ENCODE measurements at places on chromosomes 1 and 21.

GRCh38 chr21:25550352-25551120 lies 56.7 kb downstream of the MRPL39 start:
- no peak for DNase-seq

- DNase-seq = no peak
These were observed 202.7 kb downstream of the BACH1 start for GRCh38 chr21:29501451-29501850.

- no peak for DNase-seq
These were observed 27.7 kb downstream of the TRIM11 start for GRCh38 chr1:228378873-228379460.

GRCh38 chr1:4512636-4513035 lies 141.8 kb upstream of the AJAP1 start:
- DNase-seq = no peak

GRCh38 chr1:176205332-176205914 lies 1.7 kb downstream of the COP1 start:
- DNase-seq = no peak

- no peak for DNase-seq
These were observed 56.0 kb downstream of the PRDM15 start for GRCh38 chr21:41823166-41823565.

DNA sequence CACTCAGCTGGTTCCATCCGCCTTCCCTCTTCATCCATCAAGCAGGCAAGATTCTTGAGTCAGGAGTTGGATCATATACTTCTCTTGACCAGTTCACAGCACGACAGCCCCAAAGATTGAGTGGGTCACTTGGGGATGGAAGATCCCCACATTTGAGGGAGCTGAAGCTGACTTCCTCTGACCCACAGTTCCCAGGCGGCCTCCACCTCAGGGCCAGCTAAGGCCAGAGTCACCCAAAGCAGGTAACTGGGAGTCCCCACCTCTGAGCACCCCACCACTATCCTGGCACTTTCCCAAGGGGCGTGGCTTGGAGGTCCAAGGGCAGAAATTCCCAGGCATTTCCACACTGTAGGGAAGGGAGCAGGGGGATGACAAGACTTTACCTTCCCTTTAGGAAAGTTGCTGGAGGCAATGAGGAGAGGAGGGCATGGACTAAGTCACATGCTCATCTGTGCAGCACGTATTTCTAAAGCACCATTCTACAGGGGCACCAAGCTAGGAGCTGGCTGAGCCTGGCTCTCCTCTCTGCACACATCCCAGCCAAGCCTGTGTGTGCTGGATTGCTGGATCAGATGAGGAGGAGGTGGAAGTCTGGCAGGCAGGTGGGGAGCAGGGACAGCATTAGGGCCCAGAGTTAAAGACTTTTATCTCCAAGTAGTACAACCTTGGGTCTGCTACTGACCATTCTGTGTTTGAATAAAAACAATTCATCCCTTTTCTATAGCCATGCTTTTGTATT lies 1.3 kb upstream of the RD3 start:
- DNase-seq = no peak

GRCh38 chr1:151574575-151575529 lies 34.7 kb downstream of the TUFT1 start:
- no peak for DNase-seq

- DNase-seq = no peak
These were observed 95.1 kb upstream of the F3 start for GRCh38 chr1:94636624-94637023.

DNA sequence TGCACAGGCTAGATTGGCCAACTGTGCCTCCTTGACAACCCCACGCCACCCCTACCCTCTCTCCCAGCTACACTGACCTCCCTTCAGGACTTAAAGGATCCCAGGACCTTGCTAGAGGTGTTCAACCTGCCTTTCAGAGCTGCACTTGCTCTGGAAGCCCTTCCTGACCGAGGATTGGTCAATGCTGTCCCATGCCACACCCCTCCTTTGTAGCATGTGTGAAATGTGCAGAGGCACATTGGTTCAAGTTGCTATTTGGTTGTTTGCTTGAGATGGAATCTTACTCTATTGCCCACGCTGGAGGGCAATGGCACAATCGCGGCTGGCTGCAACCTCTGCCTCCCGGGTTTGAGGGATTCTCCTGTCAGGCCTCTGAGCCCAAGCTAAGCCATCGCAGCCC lies 21.8 kb downstream of the ACTA1 start:
- DNase-seq = no peak

DNA sequence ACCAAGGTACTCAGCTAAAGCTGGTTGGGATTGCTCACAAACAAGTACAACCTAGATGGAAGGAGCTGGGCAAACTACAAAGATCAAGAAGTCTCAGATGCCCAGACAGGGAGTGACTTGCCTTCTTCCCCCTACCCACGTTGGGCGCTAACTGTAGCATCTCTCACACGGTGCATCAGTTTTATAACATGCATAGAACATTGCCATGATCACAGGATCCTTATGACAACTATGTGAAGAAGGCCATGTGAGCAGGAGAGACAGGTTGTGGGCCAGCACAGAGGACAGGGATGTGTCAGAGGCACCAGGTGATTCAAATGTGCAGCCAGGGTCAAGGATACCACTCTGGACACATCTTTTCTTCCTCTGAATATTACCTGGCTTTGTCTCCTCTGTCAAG lies 28.3 kb upstream of the CYP4B1 start:
- DNase-seq = no peak

GRCh38 chr1:243549108-243549507 lies 293.3 kb downstream of the SDCCAG8 start:
- DNase-seq = no peak

GRCh38 chr1:65477414-65478378 lies 57.2 kb downstream of the LEPR start:
- DNase-seq = no peak

DNA sequence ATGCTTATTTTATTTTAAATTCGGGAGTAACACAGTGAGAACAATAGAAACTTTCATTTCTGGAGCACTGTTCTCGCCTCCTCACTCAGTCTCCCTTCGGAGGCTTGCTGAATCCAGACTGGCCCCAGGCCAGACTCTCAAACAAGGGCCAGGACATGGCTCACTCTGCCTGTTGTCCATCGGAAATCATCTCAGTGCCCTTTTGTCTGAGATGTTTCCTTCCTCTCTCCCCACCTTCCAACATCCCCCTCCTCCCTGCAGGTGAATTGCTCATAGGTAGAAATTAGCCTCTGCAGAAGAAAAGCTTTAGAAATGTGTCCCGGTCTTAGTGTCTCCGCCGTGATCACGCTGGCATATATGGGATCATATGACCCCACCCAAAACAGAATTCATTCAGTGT lies 55.2 kb downstream of the ERG start:
- DNase-seq = no peak

GRCh38 chr1:78913950-78914349 lies 92.6 kb downstream of the ADGRL4 start:
- no peak for DNase-seq

DNA sequence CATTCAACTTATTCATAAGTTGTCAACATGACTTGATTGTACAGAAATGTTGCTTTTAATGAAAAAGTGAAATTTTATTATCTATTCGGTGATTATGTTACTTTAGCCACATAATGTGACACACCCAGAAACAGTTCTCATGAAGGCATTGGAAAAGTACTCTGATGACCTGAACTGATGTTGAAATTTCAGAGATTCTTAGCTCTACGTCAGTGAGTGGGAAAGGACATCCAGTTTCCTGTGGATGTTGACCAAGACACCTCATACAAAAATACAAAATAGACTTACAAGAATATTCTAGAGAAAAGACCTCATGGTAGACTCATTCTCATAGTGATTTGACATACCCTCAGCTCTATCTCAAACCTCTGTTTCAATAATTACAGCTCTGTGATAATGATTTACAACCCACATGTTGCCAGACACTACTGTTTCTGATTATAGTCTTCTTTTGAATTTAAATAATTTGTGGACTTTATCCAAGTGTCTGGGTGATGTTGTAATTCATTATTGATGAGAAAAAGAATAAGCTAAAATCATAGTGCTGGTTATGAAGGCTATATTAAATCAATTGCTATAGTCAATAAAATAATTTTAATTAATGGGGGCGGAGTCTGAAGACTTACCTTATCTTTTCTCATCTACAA lies 37.3 kb downstream of the KCNK2 start:
- DNase-seq = no peak

All from iPS DF 6.9 (cell line).